ENCODE measurements at places on chromosomes 11 and 22.

- no peak for DNase-seq
Observed at GRCh38 chr22:31286360-31287255, 5.7 kb downstream of the PIK3IP1 start.

DNA sequence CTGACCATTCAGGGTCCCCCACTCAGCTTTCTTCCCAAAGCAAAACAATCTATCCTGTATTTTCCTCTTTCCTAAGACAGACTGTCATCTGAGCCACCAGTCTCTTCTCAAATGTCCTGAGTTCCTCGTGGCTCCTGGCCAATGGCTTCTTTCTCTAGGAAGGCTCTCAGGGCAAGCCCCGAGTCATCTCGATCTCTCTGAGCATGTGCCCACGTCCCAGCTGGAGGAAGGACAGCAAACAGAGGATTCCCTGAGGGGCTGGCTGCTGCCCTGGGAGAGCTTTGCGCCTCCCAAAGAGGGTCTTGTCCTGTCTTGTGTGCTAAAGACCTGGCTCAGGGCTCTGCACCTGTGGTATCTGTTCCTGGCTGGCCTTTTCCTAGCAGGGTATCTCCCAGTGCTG lies 8.3 kb downstream of the SLC37A2 start:
- DNase-seq: peak; percentile 52

DNA sequence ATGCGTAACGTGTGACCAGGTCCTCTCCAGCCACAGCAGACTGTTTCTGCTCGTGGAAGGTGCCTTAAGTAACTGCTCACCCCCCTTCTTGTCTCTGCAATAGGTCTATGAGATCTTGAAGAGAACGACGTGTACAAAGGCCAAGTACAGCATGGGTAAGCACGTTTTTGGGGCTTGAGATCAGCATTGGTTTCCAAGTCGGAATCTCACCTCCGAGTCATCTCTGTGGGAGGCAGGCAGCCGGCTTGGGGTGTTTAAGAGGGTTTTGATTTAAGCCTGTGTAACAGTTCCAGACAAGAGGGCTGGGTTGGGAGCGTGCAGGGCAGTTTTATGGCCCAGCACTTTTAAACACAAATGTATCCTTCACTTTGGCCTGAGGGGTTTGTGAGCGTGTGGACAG lies 30.1 kb downstream of the ANO1 start:
- DNase-seq: peak; percentile 77

DNA sequence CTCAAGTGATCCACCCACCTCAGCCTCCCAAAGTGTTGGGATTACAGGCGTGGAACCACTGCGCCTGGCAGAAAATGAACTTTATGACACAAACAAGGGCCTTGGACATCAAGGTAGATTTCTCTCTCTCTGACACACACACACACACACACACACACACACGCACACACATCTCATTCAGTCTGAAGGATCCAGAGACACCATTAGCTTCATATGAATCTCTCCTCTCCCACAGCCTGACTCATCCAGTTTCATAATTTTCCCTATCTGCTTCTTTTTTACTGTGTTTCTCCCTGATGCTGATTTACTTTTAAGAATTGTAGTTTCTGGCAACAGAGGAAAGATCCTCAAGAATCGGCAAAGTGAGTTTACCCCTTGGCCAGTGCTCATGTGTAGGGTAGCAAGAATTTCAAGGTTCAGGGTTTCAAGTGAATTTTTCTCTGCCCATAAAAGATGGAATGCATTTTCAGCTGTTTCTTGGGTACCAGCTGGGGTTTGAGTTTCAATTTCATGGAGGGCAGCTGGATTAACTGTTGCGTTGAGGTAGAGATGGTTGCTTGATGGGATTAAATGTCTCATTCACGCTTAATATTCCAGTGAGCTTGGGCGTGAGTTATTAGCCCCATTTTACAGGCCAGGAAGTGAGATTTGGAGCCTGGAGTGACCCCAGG lies 3.5 kb downstream of the MYO18B start:
- DNase-seq: peak; percentile 71

- peak; percentile 97 for DNase-seq
Observed at GRCh38 chr22:42994917-42995562, 19.9 kb downstream of the PACSIN2 start.

- DNase-seq: peak; percentile 84
Observed at GRCh38 chr22:35561796-35562526, 21.3 kb downstream of the RASD2 start.

DNA sequence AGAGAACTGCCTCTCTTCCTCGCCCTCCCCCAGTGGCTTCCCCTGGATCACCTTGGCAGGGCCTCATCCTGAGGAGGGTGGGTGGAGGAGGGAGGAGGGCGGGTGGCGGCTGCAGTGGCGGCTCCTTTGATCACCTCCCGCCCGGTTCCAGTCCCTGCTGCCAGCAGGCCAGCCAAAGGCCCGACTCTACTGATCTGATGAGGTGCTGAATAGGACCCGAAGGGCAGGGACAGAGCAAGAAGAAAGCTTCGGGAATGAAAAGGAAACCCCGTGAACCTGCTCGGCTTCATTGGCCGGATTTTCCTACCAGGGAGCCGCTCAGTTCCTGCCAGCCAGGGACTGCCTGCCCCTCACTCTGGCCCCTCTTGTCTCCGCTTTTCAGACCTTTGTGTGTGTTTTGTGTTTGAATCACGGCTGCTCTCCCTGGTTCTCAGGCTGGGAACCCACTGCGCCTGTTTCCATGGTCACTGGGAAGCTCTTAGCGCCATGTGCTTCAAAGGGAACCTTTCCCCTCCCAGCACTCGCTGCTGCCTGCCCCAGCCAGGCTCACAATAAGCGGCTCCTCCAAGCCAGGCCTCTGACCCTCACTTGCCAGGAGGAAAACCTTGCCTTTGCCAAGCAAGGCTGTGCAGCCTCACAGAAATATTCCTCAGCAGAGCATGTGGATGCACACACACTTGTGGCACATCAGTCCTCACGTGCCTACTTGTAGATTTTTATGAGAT lies 56.8 kb downstream of the C22orf31 start:
- DNase-seq: no peak

DNA sequence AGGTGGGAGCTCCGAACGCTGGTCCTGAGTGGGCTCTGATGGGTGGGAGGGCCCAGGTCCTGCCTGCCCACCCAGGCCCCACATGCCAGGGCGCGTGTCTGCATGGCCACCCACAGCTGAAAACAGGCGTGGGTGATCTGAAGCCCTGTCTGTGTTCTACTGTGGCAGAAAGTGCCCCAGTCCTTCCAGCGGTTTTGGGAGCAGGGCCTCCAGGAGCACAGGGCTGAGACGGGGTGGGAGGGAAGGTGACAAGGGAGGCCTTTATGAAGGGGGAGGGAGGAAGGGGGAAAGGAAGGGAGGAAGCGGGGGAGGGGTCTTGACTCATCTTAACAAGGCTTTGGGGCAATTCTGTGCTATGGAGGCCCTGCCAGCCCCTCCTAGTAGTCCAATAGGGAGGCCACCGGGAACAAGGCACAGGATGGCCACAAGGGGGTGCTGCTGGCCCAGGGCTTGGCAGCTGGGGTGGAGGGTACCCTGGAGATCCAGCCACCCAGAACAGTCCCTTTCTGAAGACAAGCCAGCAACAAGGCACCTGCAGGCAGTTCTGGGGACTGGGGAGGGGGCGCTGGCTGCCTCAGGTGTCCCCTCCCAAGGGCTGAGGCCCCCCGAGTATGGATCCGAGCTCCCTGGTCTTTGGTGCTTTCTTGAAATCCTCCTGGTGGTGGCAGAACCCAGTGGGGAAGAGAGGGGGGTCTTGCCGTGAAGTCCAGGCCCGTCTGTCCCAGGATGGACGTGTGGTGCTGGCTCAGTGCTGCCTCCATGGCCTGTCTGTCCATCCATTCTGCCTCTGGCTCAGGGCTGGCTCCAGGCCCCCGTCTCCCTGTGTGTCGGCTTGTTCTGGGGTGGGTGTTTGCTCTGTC lies 6.3 kb upstream of the FADS3 start:
- DNase-seq: peak; percentile 70

DNA sequence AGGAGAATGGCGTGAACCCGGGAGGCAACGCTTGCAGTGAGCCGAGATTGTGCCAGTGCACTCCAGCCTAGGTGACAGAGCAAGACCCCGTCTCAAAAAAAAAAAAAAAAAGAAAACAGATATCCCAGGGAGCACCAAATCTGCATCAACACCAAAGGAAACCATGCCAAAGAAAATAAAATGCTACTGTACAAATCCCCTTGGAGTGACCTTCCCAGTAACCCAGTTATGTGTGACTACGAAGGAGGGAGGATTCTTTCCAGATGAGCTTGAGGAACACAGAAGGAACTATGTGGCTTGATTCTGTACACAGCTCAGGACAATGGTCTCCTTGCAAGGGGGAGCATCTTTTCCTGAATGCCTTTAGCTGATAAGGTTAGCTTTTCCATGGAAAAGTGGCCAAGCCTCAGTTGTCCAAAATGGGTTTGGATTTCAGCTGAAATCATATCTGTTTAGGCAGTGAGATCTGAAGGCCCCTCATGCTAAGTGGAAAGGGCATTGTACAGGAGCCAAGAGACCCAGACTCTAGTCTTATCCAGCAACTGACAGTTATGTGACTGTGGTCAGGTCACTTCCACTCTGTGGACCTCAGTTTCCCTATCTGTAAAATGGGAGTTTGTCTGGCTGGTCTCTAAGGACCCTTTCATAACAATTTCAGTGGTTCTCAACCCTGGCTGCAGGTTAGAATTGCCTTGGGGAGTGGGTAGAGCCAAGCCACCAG lies 87.6 kb upstream of the TIMP3 start:
- peak; percentile 48 for DNase-seq

- no peak for DNase-seq
Observed at GRCh38 chr11:10385696-10386095, 69.4 kb upstream of the AMPD3 start.

DNA sequence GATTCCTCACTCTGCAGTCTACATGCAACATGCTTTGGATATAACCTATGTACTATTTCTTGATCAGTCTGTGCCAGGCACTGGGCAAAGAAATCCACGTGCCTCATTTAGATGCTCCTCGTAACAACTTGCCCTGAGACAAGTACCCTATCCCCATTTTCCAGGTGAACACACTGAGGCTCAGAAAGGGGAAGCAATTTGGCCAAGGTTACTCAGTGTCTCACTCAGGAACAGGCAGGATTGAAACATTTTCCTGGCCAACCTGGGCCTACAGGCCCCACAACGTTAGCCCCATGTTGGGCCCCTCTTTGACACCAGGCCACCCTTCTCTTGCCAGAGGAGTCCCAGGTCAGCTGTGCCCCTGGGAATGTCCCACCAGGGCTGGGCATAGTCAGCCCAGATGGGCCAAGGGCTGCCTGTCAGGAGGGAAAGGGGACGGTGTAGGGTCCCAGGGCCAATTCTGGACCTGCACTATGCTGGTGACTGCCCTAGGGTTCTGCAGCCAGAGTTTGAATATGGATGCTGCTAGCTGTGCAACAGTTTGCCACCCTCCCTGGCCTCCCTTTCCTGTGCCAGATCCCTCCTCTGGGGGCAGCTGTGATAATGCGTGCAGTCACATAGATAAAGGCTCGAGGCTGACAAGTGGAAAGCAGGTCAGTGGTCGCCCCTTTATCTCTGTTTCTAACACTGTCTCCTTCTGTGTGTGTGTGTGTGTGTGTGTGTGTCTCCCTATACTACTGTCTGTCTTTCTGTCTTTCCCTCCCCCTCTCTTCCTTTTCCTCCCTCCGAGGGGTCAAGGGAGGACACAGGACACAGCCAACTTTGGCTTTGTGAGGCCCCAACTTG lies 10.4 kb upstream of the EMID1 start:
- no peak for DNase-seq

DNA sequence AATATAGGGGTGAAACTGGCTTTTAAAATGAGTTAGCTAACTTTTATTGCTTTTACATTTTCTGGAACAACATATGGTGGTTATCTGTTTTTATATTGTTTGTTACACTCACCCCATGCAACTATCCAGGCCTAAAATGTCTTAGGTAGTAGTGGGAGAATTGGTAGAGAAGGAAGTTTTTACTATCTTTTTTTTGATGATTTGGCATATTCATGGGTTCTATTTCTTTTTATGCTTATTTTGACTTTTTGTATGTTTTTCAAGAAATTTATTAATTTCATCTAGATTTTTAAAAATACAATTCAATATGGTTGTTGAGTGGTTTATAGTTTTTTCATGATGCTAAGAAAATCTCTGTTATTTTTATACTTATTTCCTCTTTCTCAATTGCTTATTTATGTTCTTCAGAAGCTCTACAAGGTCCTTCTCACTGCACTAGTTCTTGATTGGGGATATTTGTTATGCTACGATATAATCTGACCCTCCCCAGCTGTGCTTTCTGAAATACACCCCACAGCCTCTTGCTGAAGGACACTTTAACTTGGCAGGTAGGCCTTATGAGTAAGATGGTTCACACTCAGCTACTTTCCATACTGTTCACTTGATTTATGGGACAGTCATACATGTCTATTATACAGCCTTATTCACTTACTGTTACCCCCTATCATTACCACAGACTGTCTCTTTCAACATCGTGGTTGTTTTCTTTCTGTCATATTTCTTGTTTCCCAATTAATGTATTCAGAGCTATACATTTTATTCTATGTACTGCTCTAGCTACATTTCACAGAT lies 431.2 kb downstream of the METTL15 start:
- no peak for DNase-seq

- no peak for DNase-seq
Observed at GRCh38 chr11:117716521-117717440, 80.2 kb downstream of the DSCAML1 start.

- no peak for DNase-seq
Observed at GRCh38 chr22:19494001-19494560, 14.4 kb downstream of the CDC45 start.

DNA sequence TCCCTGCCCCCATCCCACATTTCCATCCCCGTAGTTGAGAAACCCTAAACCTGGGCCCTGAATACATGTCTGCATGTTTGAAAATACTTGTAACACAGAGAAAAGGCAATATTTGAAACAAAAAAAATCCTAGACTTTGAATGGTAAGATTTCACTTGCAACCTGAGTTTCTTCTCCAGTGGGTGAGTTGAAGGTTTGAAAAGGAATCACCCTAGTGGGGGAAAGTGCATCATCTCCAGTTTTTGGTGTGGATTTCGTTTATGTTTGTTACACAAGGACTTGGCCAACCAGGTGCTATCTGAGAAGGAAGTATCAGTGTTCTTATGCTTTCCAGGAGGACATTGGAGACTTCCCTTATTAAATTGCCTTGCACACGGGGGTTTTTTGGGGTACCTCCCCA lies 90.4 kb downstream of the ABTB2 start:
- DNase-seq: no peak

GRCh38 chr22:19819208-19819910 lies 35.3 kb downstream of the GNB1L start:
- no peak for DNase-seq

DNA sequence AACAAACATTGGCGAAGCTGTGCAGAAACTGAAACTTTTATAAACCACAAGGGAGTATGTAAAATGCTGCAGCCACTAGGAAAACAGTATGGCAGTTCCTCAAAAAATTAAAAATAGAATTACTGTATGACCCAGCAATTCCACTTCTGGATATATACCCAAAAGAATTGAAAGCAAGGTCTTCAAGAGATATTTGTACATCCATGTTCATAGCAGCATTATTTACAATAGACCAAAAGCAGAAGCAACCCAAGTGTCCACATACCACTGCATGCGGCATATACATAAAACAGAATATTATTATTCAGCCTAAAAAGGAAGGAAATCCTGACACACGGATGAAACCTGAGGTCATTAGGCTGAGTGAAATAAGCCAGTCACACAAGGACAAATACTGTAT lies 85.8 kb downstream of the RELT start:
- no peak for DNase-seq
